ENCODE measurements at places on chromosomes 7 and 10.

DNA sequence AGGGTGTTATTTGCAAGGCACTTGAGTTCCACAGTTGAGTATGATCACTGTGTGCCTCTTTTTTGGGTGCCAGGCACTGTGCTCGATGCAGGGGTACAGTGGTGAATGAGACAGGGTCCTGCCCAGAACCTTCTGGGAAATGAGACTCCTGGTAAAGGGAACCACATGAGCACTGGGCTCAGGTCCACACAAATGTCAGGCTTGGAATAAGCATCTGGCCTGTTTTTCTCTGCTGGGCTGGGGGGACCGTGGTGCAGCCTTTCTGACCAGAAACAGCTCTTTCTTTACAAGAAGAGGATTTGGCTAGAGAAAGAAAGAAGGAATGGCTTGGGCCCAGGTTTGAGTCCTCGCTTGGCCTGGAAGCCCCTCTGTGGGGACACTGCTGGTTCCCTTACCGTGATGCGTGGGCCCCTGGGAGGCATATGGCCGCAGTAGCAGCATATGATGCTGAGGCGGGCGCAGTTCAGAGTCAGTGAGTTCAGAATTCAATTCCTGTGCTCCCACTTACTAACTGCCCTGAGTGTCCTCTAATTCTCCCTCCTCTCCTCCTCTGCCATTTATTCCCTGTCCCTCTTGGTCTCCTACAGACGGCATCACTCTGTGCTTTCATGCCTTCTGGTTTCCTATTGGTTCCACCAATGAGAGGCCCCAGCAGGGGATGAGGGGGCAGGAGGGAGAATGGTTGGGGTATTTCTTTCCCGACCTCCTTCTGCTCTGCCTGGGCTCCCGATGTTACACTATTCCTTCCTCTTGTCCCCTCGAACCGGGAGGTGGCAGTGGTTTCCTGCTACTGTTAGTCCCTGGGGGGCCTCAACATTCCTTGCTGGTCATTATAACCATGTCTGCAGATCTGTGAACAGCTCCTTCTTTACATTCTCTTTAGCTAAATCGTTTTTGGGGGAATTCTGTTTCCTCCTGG is 9.6 kb upstream of the KCP start:
- no peak for DNase-seq

- DNase-seq: no peak
Observed at GRCh38 chr10:21602313-21602712, 68.3 kb downstream of the MLLT10 start.

- no peak for DNase-seq
Observed at GRCh38 chr7:134029743-134030142, 97.4 kb upstream of the LRGUK start.

DNA sequence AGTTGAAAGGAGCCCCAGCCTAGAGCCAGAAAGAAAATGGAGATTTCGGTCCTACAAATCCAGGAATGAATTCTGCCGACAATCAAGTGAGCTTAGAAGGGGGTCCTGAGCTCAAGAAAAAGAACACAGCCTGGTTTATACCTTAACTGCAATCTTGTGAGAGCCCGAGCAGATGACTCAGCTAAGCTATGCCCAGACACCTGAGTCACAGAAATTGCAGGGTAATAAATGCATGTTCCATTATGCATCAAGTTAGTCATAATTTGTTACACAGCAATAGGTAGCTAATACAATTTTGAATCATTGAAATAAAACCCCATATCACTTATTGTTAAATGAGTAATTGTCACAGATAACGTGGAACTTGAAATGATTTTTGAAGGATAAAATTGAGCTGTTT is 111.8 kb upstream of the FOXP2 start:
- no peak for DNase-seq

DNA sequence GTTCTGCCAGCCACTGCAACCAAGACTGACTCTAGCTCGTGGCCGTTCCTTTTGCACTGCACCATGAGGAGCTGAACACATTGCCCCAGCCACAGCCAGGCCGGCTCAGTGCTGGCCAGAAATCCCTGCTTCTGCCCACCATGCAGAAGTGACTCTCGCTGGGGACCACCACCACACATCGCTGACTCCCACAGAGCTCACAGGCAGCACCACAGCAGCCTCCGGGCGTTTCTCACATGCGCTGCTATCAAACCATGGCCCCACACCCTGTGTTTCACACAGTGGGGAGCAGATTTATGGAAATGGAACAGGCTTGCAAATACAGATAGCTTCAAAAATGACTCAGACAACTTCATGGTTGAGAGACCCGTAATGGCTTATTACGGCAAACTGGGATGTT is 15.4 kb upstream of the SDK1 start:
- no peak for DNase-seq

GRCh38 chr7:151431281-151431767 is 8.6 kb downstream of the CRYGN start:
- DNase-seq: no peak

Data from activated naive CD4-positive, alpha-beta T cell treated with anti-CD3 and anti-CD28 coated beads, Interleukin-2, amount 50 U/mL, for 72 hours (primary cell).